ENCODE measurements at places on chromosomes 5 and 9.

- peak; percentile 37 for DNase-seq
Measured at GRCh38 chr5:31855134-31856040, 216.5 kb downstream of the PDZD2 start.

GRCh38 chr5:19950897-19951296 is 37.1 kb downstream of the CDH18 start:
- DNase-seq = no peak

DNA sequence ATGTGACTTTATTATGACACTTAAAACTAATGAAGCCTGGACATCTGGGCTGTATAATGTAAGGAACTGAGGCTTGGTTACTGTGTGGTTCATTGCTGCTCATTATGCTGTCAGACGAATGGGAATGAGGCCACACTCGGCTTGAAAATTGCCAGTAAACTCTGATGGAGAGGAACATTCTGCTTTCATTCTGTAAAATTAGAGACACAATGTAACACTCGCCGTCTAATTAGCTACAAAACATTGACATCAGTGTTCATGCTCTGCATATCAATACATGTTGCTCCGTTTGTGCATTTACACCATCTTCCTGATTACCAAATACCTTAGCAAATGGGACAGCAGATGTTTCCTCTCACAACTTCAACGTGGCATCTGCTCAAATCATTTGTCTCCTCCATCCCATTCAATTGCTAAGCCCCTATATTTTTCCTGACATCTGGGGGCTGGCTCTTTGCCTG is 133.0 kb downstream of the SLC28A3 start:
- DNase-seq = no peak

GRCh38 chr9:89661956-89662717 is 57.3 kb downstream of the GADD45G start:
- DNase-seq = peak; percentile 96

DNA sequence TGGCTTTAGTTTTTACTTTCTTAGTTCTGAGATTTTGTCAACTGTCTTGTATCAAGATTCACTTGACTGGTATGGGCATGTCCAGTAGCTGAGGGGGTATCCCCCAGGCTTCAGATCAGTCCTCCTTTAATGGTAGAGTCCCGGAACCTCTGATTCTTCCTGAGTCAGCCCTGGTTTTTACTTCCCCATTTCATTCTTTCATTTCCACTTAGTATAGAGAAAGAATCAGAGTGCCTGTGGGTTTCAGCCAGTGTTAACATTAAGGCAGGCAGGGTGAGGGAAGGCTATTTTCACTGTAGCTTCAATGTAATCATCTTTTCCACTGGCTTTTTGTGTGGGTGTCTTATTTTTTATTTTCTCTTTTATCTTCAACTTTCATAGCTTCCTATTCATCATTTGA is 8.3 kb upstream of the COMMD10 start:
- no peak for DNase-seq

DNA sequence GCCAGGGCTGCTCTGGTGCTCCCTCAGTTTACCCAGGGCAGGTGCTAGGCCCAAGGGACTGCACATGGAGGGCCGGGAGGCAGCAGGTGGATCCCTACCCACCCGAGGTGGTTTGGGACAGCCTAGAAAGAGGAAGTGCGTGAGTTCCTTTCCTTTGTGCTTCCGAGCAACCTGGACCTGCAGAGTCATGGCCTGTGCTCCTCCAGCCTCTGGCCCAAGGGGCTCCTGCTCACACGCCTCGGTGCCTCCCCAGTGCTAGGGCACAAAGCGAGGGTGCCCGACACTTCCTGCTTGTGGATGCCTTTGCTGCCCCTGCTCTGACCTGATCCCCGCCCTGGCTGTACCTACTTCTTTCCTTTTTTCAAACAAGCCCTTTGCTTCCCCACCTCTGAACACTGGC is 79.3 kb downstream of the RXRA start:
- DNase-seq = no peak

- no peak for DNase-seq
Measured at GRCh38 chr5:59956130-59956783, 62.7 kb upstream of the PDE4D start.

Data from HEK293T (cell line).